ENCODE measurements at places on chromosomes 5 and 9.

DNA sequence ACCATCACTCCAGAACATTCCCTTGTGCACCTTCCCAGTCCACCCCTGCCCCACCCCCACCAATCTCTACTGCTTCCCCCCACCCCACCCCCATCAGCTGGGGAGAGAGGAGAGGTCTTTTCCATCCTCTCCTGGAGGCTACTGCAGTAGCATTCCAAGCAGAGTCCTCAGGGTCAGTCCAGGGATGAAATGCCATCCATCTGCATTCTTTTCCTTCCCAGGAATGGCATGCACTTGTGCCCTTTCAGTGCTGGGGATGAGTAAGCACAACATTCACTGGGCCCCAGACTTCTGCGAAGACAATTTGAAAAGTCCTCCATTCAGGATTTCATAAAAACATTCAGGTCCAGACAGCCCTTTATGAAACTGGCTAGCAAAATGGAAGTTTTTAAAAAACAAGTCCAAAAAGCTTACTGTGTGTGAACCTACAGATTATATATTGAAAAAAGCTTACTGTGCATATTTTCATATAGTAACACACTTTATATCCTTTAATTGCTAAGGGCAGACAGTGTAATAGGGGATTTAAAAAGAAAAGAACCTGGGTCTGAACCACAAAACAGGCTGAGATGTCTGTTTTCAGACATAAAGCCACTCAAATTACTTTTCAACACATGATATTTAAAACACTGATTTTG is 50.0 kb upstream of the GOLPH3 start:
- no peak for DNase-seq

DNA sequence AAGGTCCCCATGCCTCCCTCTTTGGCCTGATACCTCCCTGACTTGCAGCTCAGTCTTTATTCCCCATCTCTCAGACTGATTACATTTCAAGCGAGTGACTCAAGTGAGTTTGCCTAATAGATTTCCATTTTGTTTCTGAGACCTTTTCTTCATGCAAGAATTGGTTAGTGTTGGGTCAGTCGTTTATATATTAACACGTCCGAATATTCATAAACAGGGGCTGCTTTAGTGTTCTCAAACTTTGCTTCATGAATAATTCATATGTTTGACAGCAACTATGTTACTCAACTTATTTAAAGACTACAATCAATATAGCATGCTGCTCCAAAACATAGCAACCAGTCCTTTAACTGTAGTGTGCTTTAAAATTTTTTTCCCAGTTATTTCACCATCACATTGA is 36.6 kb upstream of the MIER3 start:
- no peak for DNase-seq

DNA sequence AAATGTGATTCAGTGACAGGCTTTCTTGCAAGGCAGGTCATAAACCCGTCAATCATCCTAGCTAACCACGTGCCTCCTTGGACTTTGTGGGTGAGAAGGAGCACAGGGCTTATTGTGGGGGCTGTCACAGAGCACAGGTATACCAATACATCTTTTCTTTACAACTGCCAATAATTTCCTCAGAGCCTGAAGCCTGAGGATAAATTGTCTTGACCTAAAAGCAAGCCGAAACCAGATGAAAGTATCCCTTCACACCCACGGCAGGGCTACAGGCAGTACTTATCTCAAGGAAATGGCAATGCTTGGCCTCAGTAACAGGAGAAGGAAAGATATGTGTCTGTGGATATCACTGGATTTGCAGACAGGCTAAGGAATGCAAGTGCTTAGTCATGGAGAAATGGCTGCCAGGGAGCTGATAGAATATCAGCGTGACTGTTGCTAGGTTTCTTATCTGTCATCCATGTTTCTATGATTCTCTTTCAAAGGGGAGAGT is 90.3 kb upstream of the ZNF366 start:
- DNase-seq: no peak

DNA sequence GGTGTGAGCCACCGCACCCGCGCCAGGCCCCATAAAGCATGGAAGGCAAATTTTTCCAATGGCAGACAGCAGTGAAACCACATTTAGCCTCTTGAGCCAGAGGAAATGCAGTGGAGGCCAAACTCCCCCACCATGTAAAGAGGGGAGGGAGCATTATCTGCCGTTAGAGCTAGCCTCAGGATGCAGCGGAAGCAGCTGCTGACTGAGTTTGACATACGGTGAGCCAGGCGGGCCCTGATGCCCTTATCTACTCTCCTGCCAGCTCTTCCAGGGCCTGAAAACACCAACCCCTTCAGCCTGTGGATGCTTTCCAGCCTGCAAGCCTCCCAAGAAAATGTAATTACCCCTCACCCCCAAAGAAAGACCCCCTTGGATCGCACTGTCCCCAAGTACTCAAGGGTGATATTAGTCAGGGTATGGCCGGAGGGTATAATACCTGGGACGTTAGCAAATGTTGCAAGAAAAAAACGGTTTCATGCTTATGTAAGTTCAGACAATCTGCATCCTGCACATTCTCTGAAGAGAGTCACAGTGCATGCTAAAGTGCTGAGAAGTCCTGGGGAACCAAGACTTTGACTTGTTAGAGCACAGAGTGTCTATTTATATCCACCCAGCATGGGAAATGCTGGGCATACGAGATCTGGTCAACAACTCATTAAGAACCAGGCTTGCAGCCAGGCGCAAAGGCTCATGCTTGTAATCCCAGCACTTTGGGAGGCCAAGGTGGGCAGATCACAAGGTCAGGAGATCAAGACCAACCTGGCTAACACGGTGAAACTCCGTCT is 11.3 kb upstream of the GGTA1 start:
- no peak for DNase-seq

- DNase-seq: no peak
Measured at GRCh38 chr5:53059281-53059680, 50.3 kb downstream of the MOCS2 start.

- DNase-seq: no peak
Measured at GRCh38 chr5:142290577-142291299, 34.1 kb downstream of the SPRY4 start.

DNA sequence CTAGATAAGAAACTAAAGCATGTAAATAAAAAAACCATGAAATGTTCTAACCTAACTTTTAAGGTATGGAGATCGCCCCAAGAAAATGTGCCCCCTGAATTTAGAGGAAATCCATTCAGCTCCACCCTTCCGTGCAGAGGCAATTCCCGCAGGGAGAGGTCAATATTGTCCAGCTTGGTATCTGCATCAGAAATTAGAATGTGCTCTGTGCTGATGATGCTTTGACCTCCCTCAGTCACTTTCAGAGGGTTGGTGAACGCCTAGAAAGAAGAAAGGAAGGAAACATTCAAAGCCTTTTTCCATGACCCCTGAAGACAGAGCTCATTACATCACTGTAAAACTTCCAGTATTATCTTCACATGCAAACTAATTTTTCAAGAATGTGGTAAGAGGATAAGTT is 91.0 kb downstream of the FREM1 start:
- no peak for DNase-seq

- no peak for DNase-seq
Measured at GRCh38 chr5:156474251-156474650, 147.3 kb downstream of the SGCD start.

DNA sequence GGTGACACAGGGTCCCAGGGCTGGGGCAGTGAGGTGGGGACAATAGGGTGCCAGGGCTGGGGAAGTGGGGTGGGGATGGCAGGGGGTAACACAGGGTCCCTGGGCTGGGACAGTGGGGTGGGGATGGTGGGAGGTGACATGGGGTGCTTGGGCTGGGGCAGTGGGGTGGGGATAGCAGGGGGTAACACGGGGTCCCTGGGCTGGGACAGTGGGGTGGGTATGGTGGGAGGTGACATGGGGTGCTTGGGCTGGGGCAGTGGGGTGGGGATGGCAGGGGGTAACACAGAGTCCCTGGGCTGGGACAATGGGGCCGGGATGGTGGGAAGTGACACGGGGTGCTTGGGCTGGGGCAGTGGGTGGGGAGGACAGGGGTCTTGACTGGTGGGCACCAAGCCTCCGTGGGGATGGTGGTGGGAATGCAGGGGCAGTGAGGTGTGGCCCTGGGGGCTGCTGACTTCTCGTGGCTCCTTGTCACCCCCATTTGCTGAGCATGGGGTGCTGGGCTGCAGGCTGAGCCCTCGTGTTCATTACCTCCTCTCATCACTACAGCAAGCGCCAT is 41.7 kb downstream of the OLFM1 start:
- DNase-seq: no peak

GRCh38 chr5:74865256-74865803 is 857 bp downstream of the FAM169A start:
- DNase-seq: no peak

- DNase-seq: no peak
Measured at GRCh38 chr5:32852535-32852934, 141.4 kb downstream of the NPR3 start.

GRCh38 chr5:95864456-95864855 is 41.9 kb upstream of the GLRX start:
- no peak for DNase-seq

- no peak for DNase-seq
Measured at GRCh38 chr5:82097-82496, 9.9 kb upstream of the PLEKHG4B start.

DNA sequence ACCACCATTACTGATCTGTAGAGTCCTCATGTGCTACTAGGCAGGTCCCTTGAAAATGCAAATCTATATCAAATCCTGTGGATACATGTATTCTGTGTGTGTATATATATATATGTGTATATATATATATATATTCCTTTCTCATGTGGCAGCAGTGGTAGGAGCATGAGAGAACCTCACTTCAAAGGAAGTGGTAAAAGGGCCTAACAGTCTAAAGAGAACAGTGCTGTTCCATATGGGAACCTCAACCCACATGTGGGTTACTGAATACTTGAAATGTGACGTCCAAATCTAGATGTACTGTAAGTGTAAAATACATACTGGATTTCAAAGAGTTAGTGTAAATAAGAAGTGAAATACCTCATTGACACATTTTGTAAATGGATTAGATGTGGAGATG is 5.4 kb downstream of the SLC46A2 start:
- no peak for DNase-seq

DNA sequence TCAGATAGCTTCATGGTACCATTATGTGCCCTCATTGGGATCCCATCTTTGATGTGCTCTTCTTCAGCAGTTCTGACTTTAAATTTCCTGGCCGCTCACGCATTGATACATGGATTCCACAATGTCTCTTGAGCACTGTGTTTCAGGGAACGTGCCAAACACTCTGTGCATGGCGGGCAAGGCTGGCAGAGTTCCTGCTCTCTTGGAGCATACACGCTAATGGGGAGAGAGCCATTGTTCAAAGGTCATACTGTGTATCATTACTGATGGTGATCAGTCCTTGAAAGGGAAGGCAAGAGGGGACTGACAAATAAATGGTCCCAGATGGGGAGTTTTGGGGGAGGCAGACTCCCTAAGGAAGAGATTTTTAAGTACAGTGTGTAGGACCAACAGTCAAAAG is 52.3 kb downstream of the AMBP start:
- no peak for DNase-seq

DNA sequence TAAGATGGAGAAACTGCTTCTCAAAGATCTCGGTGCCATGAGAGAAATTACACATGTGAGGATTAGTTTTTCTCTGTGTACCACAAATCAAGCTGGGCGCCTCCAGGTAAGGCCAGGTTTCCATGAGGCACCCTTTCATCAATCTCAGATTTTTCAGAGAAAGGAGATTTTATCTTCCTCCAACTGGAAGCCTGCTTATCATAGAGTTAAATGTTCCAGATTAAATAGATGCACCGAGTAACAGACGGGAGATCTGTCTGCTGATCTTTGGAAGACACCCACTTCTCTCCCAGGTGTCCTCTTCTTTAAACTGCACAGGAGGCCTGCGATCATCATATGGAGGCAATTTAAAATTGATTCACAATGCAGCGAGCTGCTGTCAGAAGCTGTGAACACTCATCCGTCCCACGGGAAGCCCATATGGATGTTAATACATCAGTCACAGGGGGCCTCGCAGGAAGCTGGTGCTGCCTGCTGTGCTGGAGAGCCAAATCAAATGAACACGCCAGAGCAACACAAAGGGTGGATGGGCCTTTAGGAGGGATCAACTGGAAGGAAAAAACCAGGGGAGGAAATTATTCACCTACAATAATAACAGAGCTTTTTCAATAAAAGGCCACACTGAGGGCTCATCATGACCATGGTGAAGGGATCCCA is 93.3 kb downstream of the TLE1 start:
- DNase-seq: no peak

DNA sequence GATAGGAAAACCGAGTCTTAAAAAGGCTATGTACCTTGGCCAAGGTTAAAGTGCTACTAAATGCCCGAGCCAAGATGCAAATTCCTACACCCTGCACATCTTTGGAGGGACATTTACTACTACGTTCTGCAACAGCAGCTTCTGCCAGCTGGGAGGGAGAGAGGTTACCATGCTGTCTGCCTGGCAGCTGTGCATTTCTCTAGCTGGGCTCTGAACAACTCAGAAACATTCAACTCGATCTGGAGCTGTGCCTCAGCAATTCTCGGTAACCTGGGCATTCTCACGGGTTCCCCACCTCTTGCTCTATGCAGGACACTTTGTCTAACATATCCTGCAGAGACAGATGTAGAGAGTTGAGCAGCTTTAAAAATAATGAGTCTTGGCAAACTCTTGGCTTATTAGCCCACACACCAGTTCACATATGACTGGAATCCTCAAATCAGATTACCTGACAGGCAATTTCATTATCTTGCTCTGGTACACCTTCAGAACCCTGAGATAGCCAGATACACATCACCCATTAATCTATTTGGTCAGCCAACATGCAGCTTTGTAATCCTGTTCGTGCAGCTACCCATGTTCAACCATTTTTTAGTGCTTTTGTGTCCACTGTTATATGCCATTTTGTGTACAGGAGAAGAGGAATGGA is 115.8 kb downstream of the EFNA5 start:
- no peak for DNase-seq

GRCh38 chr5:64767959-64768357 is 533 bp downstream of the SREK1IP1 start:
- DNase-seq: no peak

DNA sequence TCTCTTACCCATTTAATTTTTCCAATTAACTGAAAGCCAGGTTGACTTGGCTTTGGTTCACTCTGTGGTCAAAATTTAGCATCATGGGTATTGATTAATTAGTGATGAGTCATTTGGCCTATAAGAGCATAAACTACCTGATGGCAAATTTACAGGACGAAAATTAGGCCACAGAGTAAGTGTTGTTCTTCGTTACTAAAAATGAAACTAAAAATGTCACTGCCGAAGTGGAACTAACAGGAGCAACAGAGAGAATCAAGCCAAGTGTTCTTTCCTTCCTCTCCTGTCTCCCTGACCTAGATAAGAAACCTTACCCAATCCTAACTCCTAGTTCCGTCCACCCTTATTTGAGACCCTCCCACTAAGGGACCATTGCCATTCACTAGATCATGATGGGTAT is 176.9 kb downstream of the RAB3C start:
- no peak for DNase-seq

All from cortex of kidney (tissue), 1 donor.